Effector memory CD4-positive, alpha-beta T cell (primary cell): ENCODE measurements at places on chromosomes 5 and 9.

GRCh38 chr5:41157272-41157894 is 55.9 kb downstream of the C6 start:
- DNase-seq = no peak

- no peak for DNase-seq
Observed at GRCh38 chr5:115214541-115214940, 44.8 kb upstream of the TRIM36 start.

GRCh38 chr9:87372356-87372851 is 125.3 kb upstream of the DAPK1 start:
- DNase-seq = no peak

DNA sequence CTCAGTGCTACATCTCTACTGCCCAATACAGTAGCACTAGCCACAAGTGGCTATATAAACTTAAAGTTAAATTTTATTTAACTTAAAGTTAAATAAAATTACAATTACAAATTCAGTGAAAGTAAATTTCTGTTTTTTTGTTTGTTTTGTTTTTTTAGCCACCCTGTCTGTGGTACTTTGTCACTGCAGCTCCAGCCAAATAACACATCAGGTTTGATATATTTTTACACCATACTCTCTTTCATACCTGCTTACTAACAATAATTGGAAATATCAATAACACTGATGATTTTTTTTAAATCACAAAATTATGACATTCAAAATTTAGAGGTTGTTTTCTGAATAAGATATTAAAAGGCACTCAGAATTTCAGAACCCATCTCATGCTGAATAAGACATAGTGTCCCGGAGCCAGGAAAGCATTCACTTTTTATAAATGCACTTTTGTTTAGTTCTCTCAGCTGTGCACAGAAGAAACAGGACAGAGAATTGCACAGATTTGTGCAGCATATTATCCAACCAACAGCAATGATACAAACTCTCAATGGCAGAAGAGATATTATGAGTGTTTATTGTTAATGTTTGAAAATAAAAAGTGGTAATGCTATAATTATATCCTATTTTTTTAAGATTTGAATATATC is 92.6 kb downstream of the EDIL3 start:
- DNase-seq = no peak

DNA sequence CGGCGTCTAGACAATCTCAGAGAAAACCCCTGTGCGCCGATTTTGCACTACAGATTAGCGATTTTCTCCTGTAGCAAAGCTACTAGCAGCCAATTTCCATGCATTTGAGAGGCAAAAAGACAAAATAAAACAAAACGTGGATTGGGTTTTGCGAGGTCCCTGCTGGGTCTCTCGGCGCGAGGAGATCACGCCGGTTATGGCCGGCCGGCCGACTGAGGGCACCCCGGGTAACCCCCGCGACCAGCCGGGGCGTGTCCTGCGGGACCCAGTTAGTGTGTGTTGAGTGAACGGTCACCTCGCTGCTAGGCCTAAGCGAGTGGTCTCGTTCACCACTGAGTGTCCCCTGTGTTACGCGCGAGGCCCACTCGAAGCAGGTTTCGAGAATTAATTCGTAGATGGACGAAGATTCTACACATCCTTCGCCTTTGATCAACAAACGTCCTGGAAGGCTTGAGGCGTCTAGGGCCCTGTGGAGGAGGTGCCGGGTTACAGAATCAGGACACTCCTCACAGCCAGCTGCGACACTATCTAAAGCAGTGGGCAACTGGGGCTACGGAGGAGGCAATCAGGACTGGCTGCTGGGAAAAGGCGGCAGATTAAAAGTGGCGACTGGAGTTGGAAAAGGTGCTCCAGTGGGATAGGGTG is 764 bp upstream of the VDAC1 start:
- DNase-seq = no peak

GRCh38 chr5:103849934-103850333 is 287.3 kb upstream of the NUDT12 start:
- DNase-seq = no peak

- no peak for DNase-seq
Observed at GRCh38 chr9:14212697-14213420, 101.1 kb downstream of the NFIB start.

- DNase-seq = peak; percentile 90
Observed at GRCh38 chr9:33816327-33817252, at the start of gene UBE2R2. UBE2R2 (plus strand) TSS chr9:33817160; CDS start chr9:33817758, 598 bp downstream.

GRCh38 chr5:111735583-111736270 is 21.3 kb downstream of the NREP start:
- DNase-seq = no peak

GRCh38 chr5:2143088-2143487 is 260.4 kb upstream of the IRX4 start:
- no peak for DNase-seq

- no peak for DNase-seq
Observed at GRCh38 chr5:112935675-112936074, 13.6 kb upstream of the REEP5 start.

- DNase-seq = no peak
Observed at GRCh38 chr9:135014311-135015010, 73.0 kb upstream of the OLFM1 start.

GRCh38 chr5:8912106-8912505 is 633.8 kb downstream of the SEMA5A start:
- DNase-seq = no peak

GRCh38 chr9:87445646-87446045 is 52.0 kb upstream of the DAPK1 start:
- DNase-seq = no peak

GRCh38 chr9:103789686-103790085 is 304.4 kb upstream of the SMC2 start:
- no peak for DNase-seq

GRCh38 chr5:36722900-36723299 is 116.5 kb downstream of the SLC1A3 start:
- DNase-seq = no peak

DNA sequence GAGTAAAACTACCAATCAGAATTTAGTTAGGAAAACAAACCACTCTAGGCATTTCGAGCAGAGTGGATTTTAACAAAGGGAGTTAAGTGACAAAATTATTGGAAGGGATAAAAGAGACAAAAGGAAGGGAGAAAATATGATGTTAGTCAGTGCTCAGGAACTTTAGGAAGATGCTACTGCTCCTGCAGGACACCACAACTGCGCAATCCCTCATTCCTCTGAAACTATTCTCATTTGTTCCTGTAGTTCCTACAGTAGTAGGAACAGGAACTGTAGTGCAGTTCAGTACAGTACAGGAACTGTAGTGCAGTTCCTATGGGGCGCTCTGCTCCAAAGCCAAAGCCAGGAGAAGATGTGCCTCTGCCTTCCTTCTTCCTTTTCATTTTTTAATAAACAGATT is 29.9 kb upstream of the MEGF10 start:
- DNase-seq = no peak

GRCh38 chr5:171494452-171495121 is 75.1 kb downstream of the FGF18 start:
- no peak for DNase-seq

DNA sequence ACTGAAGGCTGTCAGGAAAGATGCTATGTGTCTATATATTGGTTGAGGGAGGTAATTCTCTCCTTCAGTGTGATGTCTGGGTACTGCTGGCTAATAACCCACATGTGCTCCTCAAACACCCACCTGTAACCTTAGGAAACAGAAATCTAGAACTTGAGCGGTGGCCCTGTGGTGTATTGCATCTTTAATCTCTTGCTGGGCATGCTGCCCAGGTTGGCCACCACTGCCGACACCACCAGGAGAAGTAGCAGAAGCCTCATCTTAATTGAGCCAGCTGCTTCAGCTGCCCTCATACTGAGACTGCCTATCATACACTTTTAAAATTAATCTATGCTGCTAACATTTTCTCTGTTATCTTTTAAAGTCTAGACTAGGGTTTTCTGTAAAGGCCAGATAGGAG is 103.5 kb upstream of the C5orf63 start:
- DNase-seq = no peak

DNA sequence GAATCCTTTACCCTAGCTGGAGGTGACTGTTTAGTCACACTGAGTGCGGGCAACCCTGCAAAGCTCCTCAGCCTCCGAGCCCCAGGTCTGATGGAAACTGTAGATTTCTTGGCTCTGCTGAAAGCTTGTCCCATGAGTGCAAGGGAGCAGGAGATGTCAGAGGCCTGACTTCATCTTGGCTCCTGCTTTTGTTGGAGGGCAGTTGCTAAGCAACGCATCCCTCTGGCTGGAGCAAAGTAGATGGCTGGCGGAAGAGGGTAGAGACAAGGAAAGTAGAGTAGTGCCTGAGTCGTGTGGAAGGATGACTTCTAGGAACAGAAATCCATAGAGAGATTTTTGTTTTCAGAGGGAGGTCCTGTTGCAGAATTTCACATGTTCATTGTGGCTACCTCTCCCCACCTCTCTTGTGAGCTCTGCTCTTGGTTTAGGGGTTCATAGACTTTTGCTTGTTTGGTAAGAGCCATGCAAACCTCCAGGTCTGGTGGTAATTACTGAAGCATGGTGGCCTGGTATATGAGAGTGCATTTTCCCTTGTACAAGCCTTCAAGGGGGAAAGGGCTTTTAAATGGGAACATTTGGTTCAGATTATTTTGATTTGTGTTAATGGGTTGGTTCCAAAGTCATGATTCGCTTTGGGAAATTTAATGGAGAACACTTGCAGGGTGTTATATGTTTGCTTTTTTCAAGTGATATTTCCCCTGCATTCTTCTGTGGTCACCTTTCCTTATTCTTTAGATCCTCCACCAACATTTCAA is 71.5 kb downstream of the ARHGAP26 start:
- DNase-seq = no peak

DNA sequence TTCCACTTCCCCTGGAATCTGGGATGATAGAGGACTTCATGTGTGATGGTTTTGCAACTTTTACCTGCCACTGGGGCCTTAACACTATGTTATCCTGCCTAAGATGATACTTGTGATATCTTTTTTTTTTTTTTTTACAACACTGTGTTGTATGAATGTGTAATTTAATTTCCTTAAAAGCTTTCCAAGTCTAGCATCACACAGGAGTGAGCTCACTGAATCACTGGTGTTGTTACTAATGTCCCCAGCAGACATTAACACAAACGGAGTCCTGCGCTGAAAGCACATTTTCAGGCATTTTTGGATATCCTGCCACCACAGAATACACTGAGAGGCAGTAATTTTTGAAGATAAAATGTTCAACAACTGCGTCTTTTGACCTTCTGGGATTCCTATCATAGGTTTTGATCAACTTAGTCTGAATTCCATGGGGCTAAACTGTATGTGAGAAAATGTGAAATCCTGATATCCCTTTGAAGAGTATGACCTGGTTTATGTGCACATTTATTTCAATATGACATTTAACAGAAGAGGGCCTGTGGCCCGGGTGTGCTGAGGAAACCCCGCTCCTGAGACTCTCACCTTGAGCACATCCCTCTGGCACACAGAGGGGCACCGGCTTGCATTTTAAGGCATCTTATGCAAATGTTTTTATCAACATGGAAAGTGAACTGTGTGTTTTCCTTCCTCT is 118.0 kb downstream of the FSTL4 start:
- DNase-seq = no peak

- DNase-seq = no peak
Observed at GRCh38 chr5:150107909-150108447, 21.6 kb upstream of the CSF1R start.

- DNase-seq = no peak
Observed at GRCh38 chr9:75953218-75953617, 62.7 kb downstream of the PCSK5 start.

- DNase-seq = no peak
Observed at GRCh38 chr9:76868897-76869296, 37.0 kb downstream of the PRUNE2 start.

DNA sequence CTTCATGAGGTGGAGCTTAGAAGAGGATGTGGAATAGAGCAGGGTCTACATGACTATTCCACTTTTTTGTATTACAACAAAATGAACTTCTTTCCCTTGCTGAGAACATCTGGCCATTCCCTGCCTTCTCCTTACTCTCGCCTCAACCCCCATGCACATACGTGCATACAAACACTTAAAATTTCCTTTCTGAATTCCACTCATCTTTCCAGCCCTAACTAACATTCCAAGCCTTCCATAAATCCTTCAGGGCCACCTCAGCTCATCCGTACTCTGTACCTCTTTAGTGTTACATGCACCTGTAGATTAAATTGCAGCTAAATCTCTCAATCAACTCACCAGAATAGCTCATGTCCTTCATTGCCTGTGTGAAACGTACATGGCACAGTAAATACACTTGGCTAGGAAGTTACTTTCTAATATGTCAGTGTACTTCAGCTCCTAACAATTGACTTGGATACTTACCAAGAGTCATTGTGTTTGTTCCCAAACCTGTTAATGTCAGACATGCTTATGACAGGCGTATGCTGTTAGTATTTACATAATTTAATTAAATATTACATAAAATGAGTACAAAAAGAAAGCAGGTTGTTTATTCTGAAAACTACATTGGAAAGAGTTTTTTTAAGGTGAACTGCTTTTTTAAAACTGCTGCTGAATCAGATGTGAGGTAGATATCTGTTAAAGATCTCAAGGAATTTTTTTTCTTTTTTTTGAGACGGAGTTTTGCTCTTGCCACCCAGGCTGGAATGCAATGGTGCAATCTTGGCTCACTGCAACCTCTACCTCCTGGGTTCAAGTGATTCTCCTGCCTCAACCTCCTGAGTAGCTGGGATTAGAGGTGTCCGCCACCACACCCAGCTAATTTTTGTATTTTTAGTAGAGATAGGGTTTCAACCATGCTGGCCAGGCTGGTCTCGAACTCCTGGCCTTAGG is 55.7 kb downstream of the GLIS3 start:
- DNase-seq = no peak

DNA sequence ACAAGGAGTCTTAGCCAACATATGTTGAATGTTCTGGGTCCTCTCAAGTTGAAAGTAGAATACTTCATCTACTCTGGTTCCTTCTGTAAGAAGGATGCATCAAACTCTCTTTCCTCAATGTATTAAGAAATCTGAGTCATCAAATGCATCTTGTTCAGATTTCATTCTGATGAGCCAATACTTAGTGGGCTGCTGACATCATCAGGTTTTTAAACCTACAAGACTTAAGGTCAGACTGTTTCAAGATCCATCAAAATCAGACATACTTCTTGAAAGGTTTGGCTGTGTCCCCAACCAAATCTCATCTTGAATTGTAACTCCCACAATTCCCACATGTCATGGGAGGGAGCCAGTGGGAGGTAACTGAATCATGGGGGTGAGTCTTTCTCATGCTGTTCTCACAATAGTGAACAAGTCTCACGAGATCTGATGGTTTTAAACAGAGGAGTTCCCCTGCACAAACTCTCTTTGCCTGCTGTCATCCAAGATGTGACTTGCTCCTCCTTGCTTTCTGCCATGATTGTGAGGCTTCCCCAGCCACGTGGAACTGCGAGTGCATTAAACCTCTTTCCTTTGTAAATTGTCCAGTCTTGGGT is 168.8 kb downstream of the RAPGEF6 start:
- no peak for DNase-seq
